ENCODE measurements at places on chromosomes 7 and 10.

GRCh38 chr10:36224431-36224985 lies 582.4 kb upstream of the FZD8 start:
- no peak for DNase-seq

- no peak for DNase-seq
Measured at GRCh38 chr10:110540031-110540430, 27.5 kb upstream of the SMC3 start.

GRCh38 chr7:83921941-83922607 lies 272.5 kb downstream of the SEMA3A start:
- DNase-seq, result no peak

GRCh38 chr7:70764701-70765208 lies 367.2 kb upstream of the GALNT17 start:
- DNase-seq, result no peak

DNA sequence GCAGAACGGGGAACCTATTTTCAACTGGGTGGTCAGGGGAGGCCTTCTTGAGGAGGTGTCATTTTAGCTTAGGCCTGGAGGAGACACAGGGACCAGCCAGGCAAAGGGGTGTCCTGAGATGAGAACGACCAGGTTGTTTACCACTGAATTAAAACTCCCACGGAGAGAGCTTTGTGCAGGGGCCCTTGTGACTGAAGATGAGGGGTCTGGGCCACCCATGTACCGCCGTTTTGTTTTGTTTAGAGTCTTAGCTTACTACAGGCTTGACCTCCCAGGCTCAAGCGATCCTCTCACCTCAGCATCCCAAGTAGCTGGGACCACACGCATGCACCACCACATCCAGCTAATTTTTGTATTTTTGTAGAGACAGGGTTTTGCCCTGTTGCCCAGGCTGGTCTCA lies 80.4 kb downstream of the FAM171A1 start:
- no peak for DNase-seq

DNA sequence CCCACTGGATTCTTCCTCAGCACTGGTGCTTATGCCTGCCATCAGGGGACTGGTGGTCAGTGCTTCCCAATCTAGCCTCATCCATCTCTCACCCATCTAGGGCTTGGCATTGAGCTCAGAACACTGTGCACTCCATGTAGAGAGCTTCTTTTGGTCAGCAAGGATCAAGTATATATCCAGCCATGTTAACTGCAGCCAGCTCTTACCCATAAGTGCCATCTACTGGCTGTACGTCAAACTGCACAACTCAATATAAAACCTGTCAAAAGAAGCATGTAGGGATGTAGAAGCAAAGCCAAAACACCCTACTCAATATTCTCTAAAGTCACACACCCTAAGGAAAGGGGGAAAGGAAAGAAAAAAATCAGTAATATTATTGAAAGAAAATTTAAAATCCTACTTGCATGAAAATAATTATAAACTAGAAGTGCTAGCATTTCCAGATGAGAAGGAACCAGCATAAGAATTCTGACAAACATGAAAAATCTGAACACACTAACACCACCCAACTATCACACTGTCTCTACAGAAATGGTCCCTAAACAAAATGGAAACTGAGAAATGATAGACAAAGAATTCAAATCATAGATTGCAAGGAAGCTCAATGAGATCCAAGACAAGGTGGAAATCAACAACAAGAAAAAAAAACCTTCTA lies 531.1 kb upstream of the STEAP1 start:
- peak; percentile 4 for DNase-seq

- DNase-seq, result no peak
Measured at GRCh38 chr7:36570528-36571189, 153.6 kb downstream of the AOAH start.

GRCh38 chr7:1054861-1055450 lies 10.6 kb downstream of the GPR146 start:
- peak; percentile 38 for DNase-seq

- peak; percentile 80 for DNase-seq
Measured at GRCh38 chr7:128459394-128459878, 3.8 kb downstream of the HILPDA start.

GRCh38 chr7:70630440-70630817 lies 501.5 kb upstream of the GALNT17 start:
- no peak for DNase-seq

GRCh38 chr10:98349508-98349922 lies 65.5 kb downstream of the PYROXD2 start:
- no peak for DNase-seq

DNA sequence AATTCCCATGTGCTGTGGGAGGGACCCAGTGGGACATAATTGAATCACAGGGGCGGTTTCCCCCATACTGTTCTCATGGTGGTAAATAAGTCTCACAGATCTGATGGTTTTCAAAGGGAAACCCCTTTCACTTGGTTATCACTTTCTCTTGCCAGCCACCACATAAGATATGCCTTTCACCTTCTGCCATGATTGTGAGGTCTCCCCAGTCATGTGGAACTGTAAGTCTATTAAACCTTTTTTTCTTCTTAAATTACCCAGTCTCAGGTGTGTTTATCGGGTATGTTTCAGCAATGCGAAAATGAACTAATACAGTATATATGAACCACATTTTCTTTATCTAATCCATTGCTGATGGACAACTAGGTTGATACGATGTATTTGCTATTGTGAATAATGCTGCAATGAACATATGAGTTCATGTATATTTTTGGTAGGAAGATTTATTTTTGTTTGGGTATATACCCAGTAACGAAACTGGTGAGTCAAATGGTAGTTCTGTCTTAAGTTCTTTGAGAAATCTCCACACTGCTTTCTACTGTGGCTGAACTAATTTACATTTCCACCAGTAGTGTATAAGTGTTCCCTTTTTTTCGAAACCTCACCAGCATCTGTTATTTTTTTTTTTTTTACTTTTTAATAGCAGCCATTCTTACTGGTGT lies 70.0 kb upstream of the HGF start:
- DNase-seq, result no peak

DNA sequence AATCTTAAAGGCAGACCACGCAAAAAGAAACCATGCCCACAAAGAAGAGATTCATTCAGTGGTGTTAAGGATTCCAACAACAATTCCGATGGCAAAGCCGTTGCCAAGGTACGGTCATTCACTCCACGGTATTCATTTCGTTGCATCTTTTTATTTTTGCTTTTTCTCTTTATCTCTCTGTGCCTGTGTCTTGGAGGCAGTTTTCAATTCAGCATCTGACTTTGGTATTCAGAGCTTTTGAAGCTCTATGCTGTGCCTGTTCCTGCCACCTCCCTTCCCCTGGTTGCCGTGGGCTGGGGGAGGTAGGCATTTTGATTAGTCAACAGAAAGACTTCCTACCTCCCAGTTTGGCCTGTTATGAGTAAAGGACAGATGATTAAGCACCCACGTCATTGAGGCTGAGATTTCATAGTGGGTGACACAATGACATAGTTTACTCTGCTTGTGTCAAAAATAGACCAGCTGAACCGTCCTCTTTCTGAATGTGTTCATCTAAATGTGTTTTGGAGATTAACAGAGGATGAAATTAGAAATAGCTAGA lies 149.5 kb downstream of the ARID5B start:
- peak; percentile 89 for DNase-seq

GRCh38 chr7:108973075-108973474 lies 403.4 kb downstream of the DNAJB9 start:
- DNase-seq, result no peak

DNA sequence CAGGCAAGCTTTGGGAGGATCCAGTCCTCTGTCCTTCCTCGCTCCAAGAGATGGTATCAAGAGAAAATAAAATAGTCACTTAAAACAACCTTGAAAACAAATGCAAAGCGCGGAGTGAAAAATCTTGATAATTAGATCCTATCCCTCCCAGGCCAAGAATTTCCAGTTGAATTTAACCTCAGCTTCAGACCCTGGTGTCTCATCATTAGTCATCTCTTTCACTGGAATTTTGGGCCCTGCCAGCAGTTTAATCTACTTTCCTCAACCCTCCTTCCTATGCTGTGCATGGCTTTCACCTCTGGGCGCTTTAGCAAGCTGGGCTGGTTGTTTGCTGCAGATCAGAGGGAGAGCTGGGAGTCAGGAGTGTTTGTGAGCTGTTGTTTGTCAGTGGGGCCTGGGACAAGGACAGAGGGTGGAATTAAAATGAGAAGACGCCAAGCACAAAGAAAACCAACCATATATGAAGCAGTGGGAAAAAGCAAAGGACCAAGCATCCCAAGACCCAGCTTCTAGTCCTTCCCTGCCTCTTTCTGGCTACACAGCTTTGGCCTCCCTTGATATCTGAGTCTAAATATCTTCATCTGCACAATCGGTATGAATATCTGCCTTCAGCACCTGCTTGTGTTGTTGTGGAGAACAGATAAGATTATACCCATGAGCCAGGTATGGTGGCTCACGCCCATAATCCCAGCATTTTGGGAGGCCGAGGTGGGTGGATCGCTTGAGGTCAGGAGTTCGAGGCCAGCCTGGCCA lies 13.5 kb downstream of the MYOF start:
- DNase-seq, result no peak

DNA sequence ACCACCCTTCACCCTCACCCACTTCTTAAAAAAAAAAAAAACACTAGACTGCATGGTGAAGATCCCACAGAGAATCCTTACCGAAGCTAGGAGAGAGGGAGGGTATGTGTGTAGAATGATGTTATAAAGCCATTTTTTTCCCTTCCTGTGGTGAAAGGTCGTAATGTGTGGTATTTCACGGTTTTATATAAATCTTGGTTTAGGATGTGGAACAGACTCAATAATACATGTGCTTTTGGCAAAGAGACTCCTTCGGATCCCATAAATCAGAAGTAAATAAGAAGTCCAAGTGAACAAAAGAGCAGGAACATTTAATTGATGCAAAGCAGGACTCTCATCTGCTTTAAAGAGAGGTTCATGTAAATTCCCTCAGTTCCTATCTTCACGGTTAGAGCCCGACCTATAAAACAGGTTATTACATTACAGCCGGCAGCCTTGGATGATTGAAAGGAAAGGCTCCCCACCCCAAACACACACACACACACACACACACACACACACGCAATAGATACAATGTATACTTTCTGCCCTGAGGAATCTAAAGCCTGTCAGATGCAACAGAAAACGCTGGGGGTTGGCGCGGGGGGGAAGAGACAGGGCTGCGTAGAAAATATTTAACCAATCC lies 8.8 kb downstream of the DLX5 start:
- DNase-seq, result no peak

- no peak for DNase-seq
Measured at GRCh38 chr10:30719832-30720231, 90.3 kb upstream of the LYZL2 start.

GRCh38 chr7:125347269-125347668 lies 417.6 kb upstream of the POT1 start:
- no peak for DNase-seq

DNA sequence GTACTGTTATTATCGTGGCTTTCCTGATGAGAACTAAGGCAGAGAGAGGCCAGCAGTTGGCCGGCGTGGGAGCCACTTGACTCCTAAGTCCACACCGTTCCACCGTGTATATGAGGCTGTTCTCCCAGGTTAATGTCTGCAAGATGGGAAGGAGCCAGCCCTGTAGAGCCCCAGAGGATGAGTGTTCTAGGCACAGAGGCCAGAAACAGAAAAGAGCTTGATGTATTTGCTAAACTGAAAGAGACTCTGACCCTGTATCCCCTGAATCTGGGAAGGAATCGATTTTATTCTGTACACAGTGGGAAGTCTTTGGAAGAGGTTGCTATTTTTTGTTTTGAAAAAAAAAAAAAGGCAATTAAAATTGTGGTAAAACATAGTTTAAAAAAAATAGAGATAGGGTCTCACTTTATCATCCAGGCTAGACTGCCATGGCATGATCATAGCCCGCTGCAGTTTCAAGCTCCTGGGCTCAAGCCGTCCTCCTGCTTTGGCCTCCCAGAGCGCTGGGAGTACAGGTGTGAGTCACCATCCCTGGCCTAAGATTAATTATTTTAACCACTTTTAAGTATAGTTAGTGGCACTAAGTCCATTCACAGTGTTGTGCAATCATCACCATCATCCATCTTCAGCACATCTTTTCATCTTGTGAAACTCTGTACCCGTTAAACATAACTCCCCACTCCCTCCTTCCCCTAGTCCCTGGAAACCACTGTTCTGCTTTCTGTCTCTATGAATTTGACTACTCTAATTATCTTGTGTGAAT lies 348.8 kb downstream of the SDK1 start:
- DNase-seq, result no peak

DNA sequence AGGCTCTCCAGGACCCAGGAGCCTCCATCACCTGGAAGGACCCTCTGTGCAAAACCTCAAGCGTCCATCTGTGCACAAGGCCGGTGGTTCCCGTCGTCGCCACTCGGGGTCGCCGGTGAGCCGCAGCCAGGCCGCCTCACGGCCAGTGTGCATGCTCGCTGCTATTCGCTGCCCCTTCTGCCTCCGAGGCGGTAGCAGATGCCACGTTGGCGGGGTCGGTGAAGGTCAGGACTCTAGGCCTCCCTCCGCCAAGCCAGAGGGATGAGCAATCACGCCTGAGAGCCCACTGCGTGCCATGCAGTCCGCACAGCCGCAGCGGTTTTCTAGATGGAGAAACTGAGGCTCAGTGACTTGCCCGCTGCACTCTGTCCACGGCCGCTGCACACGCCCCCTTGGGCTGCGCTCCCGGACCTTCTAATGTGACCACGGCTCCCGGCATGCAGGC lies 5.7 kb downstream of the UPK3B start:
- peak; percentile 33 for DNase-seq

DNA sequence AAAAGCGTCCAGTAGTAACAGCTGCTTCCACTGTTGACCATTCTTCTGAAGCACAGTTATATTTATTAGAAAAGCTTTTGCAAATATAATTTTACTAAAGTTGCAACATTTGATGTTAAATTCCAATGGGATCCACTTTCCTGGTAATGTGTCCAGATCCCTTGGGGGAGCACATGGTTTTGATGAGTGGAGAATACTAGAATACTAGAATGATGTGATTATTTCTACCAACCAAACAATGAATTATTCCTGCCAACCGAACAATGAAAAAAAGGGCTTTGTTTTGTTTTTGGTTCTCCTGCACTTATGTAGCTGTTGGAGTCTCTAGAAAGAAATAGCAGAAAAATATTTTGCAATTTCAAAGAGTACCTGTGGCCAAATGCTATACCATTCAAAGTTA lies 59.1 kb downstream of the BPGM start:
- no peak for DNase-seq

- no peak for DNase-seq
Measured at GRCh38 chr7:132683896-132684690, 107.8 kb upstream of the PLXNA4 start.

GRCh38 chr10:110268971-110269370 lies 35.7 kb downstream of the SMNDC1 start:
- no peak for DNase-seq

- DNase-seq, result no peak
Measured at GRCh38 chr7:129773328-129773731, 161.8 kb downstream of the NRF1 start.

GRCh38 chr10:60043561-60044241 lies 137.3 kb upstream of the CCDC6 start:
- DNase-seq, result no peak

- DNase-seq, result no peak
Measured at GRCh38 chr10:69858201-69858600, 56.5 kb downstream of the COL13A1 start.

DNA sequence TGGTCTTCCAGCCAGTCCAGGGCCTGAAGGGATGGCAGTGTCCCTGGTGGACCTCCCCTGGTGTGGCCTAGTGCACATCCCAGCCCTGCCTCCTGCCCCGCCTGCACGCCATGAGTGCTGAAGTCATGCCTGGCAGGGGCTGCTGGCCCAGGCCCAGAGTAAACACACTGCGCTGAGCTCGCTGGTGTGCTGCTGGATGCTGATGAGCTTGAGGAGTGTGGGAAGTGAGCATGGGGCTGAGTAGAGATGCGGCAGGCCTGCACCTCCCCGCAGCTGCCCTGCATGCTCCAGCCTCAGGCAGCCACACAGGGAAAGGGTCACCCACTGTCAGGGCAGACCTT lies 43.2 kb downstream of the HTRA1 start:
- DNase-seq, result no peak

Data from CD4-positive, alpha-beta T cell treated with Interleukin-15 for 4 hours (primary cell).